Endothelial cell (in vitro differentiated cells): ENCODE measurements at places on chromosomes 12 and 14.

- DNase-seq = no peak
Observed at GRCh38 chr14:44795725-44796124, 166.0 kb downstream of the KLHL28 start.

DNA sequence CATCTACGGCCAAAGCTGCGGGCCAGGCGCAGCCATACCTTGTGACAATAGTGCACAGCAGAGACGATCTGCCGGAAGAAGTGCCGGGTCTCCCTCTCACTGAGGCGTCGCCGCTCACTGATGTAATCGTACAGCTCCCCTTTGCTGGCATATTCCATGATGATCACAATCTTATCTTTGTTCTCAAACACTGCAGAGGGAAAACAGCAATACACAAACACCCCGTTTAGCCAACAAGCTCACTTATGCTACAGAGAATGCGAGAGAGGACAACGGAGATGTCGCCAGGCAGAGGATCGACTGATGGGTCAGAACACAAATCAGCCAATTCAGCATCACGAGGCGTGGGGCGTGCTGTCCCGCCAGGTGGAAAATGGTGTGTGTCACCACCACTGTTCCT, 52.1 kb downstream of the NUAK1 start:
- no peak for DNase-seq

DNA sequence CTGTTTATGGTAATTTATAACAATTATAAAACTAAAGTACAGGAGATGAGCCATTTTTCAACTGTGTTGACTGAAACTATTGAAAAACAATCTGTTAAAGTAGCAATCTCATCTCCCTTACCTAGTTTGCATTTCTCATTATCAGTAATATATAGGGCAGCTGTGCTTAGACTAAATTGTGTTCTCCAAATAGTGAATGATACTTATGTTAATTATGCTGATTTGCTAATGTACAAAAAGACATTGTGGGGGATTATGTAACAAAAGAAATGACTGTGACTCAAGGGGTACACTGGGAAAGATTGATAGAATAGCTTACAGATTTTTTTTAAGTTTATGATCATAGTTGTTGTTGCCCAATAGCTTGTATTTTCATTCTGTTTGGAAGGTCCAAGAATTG, 207.7 kb downstream of the FUT8 start:
- no peak for DNase-seq

GRCh38 chr12:100266585-100266834, 369 bp downstream of the DEPDC4 start:
- peak; percentile 85 for DNase-seq

GRCh38 chr14:58297412-58297761, 968 bp upstream of the ARID4A start:
- DNase-seq = peak; percentile 46

GRCh38 chr12:43104494-43104893, 447.5 kb downstream of the ADAMTS20 start:
- no peak for DNase-seq

GRCh38 chr14:75293920-75294648, 15.5 kb downstream of the FOS start:
- peak; percentile 98 for DNase-seq

DNA sequence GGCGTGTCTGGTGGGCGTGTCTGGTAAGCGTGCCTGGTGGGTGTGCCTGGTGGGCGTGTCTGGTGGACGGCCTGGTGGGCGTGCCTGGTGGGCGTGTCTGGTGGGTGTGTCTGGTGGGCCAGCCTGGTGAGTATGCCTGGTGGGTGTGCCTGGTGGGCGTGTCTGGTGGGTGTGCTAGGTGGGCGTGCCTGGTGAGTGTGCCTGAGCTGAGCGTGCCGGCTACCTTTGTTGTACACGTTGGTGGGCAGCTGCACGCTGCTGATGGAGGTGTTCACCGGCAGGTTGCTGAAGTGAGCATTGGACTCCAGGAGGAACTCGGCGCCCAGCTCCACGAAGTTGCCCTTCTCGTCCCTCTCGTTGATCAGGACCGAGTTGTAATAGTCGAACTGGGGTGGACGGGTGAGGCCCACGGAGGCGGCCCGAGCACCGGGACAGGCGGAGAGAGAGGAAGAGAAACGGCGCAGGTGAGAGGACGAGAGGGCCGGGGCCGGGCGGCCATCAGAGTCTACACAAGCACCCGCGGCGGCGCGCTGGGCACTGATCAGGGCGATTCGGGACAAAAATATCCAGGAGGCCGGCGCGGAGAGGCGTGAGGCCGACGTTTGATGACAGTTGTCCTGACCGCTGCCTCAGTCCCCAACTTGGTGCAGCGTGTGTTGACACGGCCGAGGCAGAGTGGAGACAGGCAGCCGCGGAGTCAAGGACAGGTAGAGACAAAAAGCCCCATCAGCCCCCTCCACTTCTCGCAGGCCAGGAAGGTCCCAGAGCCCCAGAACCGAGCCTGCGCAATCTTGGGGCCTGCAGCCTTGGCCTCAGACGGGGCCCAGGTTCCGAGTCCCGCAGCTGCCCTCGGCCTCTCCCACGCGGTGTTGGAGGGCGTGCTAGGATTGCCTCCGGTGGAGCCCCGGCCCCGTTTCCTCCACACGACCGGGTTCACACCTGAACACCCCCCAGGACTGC, 10.5 kb downstream of the CACNA2D4 start:
- DNase-seq = no peak

DNA sequence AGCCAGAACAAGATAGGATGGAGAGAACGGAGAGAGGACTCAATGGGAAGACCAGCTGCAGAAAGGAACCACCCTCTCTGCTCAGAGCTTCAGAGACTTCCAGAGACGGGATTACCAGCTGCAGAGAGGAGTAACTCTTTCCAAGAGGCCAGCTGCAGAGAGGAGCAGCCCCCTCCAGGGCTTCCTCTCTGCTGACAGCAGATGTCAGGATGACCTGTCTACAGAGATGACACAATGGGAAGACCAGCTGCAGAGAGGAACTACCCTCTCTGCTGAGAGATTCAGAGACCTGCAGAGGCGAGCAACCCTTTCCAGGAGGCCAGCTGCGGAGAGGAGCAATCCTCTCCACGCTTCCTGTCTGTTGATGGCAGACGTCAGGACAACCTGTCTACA, 61.8 kb downstream of the KLRG1 start:
- no peak for DNase-seq
